Skin of body (tissue), 3 donors: ENCODE measurements at places on chromosomes 6 and 20. TPM values are rescaled to one million over a fixed set of nuclear protein-coding genes. Genes with fewer than 3 reads are reported as not detected.
A peak's percentile ranks its signal among the peaks of the same experiment; 100 is the strongest.

DNA sequence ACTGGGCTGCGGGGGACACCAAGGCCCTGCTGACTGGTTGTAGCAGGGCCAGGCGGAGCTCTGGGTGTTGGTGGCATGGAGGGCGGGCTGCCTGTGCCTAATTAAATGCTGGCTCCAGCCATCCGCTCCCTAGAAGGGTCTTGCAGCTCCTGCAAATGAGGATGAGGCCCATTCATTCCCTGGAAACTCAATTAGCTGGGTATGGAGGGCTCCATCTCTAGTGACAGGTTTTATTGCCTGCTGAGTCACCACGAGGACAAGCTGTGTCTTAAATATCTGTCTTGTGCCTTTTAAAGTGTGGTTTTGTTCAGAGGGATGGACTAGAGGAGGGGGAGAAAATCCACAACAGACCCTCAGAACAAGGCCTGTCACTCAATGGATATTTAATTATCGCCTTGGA, 60.9 kb downstream of the SULF2 start:
- DNase-seq = no peak

- no peak for DNase-seq
Observed at GRCh38 chr6:143336446-143337152, 113.9 kb downstream of the ADAT2 start.

DNA sequence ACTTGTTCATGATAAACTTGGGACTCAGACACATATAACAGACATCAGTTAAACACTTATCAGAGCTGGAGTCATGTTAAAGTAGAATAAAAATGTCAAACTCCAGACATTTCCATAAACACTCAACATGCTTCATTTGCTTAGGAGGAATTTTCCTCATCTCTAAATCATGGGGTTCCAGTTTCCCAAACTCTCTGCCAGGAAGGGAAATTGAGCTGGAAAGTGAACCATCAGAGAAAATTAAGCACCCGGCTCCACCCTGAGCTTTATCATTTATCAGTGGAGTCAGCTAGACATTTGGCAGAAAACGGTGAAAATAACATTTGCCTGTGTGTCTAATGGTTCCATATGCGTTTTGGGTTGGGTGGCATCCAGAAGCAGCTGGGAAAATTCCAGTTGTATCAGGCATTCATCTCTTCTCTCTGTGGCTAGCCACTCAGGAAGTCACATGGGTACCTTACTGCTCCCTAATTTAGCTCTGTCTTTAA, 25.3 kb upstream of the ZNFX1 start:
- peak; percentile 80 for DNase-seq

DNA sequence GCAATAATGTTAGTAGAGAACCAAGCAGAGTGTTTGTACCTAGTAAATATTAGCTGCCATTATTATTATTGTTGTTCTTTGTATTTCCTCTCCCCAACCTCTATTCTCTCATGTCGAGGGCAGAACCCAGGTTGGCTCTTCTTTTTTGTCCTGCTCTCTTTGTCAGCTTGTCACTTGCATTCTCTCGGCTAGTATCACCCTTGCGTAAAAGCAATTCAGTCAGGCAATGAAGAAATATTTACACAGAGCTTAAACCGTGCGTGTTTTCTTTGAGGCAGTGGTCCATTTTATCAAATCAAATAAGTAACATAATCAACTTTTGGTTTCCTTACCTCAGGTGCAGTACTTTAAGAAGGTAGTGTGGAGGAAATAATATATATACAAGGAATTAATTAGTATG, 83.9 kb downstream of the TULP4 start:
- DNase-seq = no peak

GRCh38 chr20:35821807-35822242, 50.0 kb downstream of the PHF20 start:
- DNase-seq = no peak

- no peak for DNase-seq
Observed at GRCh38 chr6:21996425-21997118, 300.3 kb downstream of the PRL start.

DNA sequence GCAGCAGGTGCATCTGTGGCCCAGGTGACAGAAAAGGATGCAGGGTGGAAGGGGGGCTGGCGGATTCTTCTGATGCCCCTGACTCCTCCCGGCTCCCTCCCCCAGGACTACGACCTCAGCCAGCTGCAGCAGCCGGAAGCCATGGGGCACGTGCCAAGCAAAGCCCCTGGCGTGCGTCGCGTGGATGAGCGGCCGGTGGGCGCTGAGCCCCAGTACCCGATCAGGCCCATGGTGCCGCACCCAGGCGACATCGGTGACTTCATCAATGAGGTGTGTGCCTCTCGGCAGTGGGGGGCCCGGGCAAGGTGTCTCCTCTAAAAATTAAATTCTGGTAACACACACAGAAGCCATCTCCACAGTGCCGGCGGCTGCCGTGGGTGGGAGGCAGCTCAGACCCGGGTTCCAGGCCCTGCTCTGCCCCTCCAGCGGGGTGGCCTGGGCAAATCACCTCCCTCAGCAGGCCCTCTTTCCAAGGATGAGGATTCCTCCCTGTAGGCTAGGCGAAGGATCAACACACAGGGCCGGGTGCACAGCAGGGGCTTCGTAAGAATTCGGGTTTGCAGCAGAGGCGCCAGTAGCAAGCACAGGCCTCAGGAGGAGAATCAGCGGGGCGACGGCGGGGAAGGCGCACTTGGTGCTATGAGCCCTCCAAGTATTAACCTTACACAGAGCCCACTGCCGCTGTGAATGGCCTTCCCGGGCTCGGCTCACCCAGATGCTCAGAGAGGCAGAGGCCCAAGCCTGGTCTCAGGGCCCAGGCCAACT, 131.5 kb downstream of the TAF4 start:
- no peak for DNase-seq

GRCh38 chr20:43586641-43587040, 4.1 kb upstream of the IFT52 start:
- DNase-seq = no peak

- no peak for DNase-seq
Observed at GRCh38 chr6:135722679-135723078, 128.8 kb upstream of the PDE7B start.

DNA sequence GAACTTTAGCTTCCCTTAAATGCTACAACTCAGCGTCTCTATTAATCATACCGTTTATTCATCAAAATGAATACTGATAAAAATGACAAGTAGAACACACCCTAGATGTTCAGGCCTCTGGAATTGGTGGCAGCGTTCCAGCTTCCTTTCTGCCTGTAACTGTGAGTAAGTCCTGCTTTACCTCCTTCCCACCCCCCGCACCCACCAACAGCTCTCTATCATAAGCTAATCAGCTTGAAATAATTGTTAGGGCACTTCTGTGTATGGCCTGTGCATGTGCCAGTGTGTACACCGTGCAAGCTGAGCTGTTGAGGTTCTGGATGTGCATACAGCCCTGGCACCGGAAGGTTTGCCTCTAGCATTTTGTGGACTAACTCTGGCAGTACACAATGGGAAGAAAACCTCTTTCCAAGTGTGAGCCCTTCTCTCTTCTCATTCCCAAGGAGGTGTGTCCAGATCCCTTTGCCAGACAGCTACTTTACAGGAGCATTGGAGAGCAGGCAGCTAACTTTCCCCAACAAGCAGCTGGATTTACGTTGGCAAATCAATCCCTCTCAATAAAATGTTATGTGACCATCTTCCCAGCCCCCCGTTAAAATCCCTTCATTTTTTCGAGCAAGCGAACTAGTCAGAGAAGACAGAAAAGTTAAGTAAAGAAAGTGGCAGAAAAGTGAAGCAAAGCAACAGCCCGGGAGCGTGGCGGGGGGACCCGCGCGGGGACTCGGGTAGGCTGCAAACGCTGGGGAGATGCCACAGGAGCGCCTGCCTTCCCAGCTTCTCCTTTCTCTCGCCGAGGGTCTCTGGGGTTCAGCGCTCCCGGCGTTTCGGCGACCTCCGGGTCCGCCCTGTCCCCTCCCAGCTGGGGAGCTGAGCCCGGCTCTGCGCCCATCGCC, 803 bp upstream of the ADGRG6 start:
- DNase-seq = no peak

- DNase-seq = no peak
Observed at GRCh38 chr6:108716801-108717791, 131.1 kb upstream of the ARMC2 start.

GRCh38 chr6:141077355-141078333, 1055.1 kb upstream of the GJE1 start:
- no peak for DNase-seq

GRCh38 chr20:51402201-51402600, 140.3 kb downstream of the NFATC2 start:
- DNase-seq = no peak

GRCh38 chr6:37239526-37239925, 18.0 kb upstream of the TBC1D22B start:
- no peak for DNase-seq

DNA sequence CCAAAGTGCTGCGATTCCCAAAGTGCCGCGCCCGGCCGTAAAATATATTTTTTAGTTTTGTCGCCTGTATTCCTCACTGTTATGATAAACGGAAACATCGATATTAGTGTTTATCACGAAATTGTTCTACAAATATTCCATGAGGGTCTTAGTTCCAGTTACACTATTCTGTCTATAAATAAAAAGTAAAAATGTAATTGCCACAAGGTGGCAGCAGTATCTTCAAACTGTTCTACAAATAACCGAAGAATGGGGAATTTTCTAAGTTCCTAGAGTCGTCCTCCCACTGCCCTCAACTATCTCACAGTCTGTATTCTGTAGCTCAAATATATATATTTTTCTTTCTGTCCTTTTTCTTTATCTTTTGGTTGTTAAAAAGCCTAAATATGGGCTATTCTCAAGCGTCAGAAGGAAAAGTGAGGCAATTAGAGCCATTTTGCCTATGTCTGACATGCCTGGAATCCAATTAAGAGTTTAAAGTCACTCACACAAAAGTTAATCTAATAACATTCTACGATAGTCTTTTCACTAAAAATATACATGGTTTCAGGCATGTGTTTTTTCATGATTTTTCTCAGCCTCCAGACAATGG, 14.2 kb upstream of the FAM162B start:
- no peak for DNase-seq

DNA sequence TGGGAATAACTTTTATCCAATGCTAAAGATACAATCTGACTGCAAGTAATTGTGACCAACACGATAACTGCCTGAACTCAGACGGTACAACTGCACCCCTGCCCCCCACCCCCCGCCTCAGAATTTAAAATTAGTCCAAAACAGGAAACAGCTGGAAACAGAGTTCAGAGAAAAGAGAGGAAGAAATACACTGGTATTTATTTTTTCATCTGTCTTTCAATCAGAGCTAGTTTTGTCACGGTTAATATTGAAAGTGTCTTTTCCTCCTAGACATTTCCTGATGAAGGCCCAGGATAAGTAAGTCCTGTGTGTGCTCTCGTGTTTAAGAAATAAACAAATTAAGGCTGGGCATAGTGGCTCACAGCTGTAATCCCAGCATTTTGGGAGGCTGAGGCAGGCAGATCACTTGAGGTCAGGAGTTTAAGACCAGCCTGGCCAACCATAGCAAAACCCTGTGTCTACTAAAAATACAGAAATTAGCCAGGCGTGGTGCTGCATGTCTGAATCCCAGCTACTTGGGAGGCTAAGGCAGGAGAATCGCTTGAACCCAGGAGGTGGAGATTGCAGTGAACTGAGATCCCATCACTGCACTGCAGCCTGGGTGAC, 21.5 kb downstream of the ACSS1 start:
- no peak for DNase-seq

GRCh38 chr20:5714261-5715041, 35.8 kb upstream of the SHLD1 start:
- DNase-seq = peak; percentile 47

DNA sequence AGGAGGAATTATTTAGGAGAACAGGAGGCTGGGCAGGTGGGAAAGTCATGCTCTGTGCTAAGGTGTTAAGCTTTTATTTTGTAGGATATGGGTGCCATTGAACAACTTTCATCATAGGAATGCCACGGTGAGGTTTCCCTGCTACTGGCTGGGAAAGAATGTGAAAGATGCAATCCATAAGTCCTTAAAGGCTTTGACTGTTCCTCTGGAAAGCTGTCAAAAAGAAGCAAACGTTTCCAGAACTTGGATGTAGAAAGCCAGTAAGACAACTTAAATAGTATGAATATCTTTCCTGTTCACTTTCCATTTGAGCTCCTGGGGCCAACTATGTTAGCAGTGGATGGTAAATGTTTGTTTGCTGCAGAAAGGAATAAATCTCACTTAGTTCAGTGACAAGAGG, 574.4 kb downstream of the RNF144B start:
- no peak for DNase-seq

- no peak for DNase-seq
Observed at GRCh38 chr6:20575125-20575524, 40.9 kb downstream of the CDKAL1 start.

DNA sequence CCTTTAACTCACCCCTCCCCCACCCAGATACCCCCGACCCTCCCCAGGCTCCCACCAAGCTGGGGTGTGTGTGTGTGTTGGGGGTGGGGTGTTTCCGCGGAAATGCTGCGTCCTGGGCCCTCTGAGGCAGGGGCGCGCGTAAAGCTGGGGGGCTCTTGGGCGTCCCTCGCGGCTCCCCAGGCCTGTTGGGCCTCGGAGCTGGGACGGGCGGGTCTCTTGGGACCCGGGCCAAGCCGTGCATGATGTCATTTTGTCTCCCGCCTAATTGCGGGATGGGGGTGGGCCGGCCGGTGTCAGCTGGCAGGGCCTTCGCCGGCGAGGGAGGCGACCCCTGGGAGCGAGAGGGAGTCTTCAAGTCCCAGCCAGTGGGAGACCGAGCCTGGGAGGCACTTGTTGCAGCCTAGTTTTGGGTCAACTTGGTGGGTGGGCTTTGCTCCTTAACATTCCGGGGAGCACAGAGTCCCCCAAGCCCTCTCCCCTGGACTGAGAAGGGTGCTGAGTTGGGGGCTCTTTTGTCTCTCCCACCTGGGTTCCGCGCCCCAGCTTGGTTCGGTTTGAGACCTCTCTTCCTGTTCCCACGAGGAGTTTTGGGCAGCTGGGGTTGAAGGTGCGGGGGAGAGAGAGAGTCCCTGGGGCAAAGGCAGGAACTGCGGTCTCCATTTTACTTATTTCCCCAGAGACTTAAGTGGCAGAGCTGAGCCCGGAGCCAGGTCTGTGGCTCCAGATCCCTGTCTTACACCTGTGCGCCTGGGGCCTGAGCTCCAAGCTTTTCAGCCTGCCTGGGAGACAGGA, 623 bp downstream of the MYBL2 start:
- no peak for DNase-seq

GRCh38 chr6:34656378-34657036, 40.1 kb downstream of the ILRUN start:
- peak; percentile 88 for DNase-seq

- DNase-seq = no peak
Observed at GRCh38 chr20:8431538-8432434, 299.7 kb downstream of the PLCB1 start.

The CLDN20 gene
- 0.30 TPM for total RNA-seq

The TINAG gene
- 0.20 TPM for total RNA-seq

The TP53RK gene
- 17.5 TPM for total RNA-seq

The CD40 gene
- 4.1 TPM for total RNA-seq
